Astrocyte (in vitro differentiated cells and primary cell): ENCODE measurements at places on chromosomes 11 and 22.

- no peak for DNase-seq
These were observed 78.4 kb upstream of the DBX1 start for GRCh38 chr11:20238712-20239111.

- no peak for DNase-seq
These were observed 109.8 kb downstream of the WNT11 start for GRCh38 chr11:76096552-76096951.

GRCh38 chr11:72589802-72590761 is 84.1 kb downstream of the PDE2A start:
- no peak for DNase-seq

GRCh38 chr11:129729216-129729615 is 86.4 kb upstream of the TMEM45B start:
- DNase-seq, result no peak
